Panc1 (cell line): ENCODE measurements at places on chromosomes 3 and 15. TPM values are rescaled to one million over a fixed set of nuclear protein-coding genes. Genes with fewer than 3 reads are reported as not detected.

TMEM266 gene
- 0.21 TPM for total RNA-seq

DNA sequence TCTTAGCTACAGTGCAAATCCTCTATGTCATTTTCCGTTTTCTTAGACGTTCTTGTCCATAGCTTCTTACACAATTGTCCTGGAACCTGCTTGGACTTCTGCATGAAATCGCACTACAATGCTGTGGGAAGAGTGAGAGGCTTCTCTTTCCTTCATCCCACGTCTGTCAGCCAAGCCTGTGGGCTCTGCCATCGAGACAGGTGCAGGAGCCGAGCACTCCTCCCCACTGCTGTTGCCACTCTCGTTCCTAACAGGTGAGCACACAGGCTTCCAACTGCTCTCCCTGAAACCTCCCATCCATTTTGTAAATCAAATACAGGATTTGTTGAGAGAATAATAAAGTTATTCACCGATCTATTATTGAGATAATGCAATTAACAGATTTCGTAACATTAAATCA is 23.5 kb downstream of the ZXDC start:
- DNase-seq, result no peak

- no peak for DNase-seq
These were observed 79.4 kb downstream of the EBLN2 start for GRCh38 chr3:73140772-73141442.

DNA sequence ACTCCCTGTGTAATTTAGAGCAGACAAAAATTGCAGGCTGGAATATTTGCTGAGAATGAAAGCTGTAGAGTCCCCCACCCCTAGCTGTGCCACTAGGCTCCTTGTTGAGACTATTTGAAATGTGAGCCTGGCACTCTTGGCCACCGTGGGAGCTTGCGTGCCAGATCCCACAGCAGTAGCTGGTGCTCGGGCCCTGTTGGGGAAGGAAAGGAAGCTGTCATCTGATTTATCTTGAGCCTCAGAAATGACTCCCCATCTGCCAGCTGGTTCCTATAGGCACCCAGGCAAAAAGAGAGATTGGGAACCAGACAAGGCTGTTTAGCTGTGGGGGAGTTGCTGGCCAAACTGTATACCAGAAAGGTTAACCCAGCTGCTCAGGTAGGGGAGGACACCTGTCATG is 23.4 kb upstream of the CLEC3B start:
- no peak for DNase-seq

- no peak for DNase-seq
These were observed 226.2 kb upstream of the TP63 start for GRCh38 chr3:189404797-189405484.

DNA sequence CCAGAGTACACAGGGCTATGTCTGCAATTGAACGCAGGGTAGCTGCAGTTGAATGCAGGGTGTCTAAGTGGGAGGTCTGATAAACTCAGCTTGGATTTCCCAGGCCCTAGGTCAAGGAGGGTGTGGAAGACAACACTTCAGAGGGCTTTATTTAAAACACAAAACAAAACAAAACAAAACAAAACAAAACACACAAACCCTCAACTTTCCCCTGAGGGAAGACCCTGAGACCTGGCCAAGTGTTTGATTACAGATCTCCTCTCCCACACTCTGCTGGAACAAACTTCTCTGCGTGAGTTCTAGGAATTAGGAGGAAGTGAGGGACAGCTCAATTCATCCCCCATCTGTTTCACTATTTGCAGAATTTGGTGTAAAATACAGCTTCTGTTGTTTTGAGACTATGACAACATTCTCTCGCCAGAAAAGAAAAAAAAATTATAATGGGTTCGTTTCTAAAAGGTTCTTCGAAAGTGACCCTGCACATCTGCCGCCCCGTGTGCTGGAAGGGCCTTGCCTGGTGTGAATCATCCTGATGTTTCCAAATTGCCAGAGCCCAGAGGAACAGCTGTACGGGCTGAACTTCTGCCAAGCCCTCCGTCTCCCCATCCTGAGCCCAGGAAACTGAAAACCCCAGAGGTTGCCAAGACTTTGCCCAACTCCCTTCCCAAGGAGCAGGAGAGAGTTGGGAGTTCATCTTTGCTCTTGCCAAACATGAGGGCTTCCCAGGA is 73.3 kb upstream of the RAD18 start:
- no peak for DNase-seq

GRCh38 chr3:178393146-178393545 is 143.1 kb upstream of the KCNMB2 start:
- no peak for DNase-seq

SLC12A6 gene
- 19.5 TPM for total RNA-seq

- no peak for DNase-seq
These were observed 384.0 kb upstream of the TGFBR2 start for GRCh38 chr3:30222441-30222840.

GRCh38 chr3:43028678-43029490 is 49.8 kb downstream of the GASK1A start:
- DNase-seq, result no peak

DNA sequence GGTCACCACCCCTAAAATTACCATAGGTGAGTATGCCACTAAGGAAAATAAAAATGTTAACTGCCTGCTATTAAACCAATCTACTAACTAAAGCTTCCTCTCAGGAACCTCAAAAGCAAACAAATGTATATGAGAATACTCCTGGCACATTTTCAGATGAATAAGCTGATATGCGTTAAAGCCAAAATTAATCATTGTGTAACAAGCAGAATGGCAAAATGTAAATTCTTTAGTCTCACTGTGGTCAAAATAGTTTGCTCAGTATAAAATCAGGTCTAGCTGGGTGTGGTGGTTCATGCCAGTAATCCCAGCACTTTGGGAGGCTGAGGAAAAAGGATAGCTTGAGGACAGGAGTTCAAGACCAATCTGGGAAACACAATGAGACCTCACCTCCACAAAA is 53.6 kb downstream of the SUMF1 start:
- DNase-seq, result no peak

PRSS50 gene
- total RNA-seq, result 0.13 TPM

GRCh38 chr3:46882377-46883053 is 5.0 kb downstream of the PTH1R start:
- no peak for DNase-seq

GRCh38 chr15:91561371-91562100 is 292.0 kb upstream of the SLCO3A1 start:
- DNase-seq, result no peak

- no peak for DNase-seq
These were observed 133.4 kb downstream of the TPRA1 start for GRCh38 chr3:127457094-127457475.

- DNase-seq, result no peak
These were observed 48.4 kb upstream of the KY start for GRCh38 chr3:134699141-134699711.

CD276 gene
- total RNA-seq, result 99.1 TPM

- no peak for DNase-seq
These were observed 248.1 kb downstream of the ERC2 start for GRCh38 chr3:56219894-56220805.

BRPF1 gene
- 17.4 TPM for total RNA-seq

- no peak for DNase-seq
These were observed 31.6 kb downstream of the CFAP44 start for GRCh38 chr3:113409676-113410075.

GRCh38 chr3:6717026-6717943 is 143.6 kb upstream of the GRM7 start:
- no peak for DNase-seq

GRCh38 chr3:28576614-28577200 is 228.1 kb upstream of the AZI2 start:
- no peak for DNase-seq

GRCh38 chr3:23000371-23000770 is 202.8 kb upstream of the UBE2E2 start:
- DNase-seq, result no peak

DNA sequence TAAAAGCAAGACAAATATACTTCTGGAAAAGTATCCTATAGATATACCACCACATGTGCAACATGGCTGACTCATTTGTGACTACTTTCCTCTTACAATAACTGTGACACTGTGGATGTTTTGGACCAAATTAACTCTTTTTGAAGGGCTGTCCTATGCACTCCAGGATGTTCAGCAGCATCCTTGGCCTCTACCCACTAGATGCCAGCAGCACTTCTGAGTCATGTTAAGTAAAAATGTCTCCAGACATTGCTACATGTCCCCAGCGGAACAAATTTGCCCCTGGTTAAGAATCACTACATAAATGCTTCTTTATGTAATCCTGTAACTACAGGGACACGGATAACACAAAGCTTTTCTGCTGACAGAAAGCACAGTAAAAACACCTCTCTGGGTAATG is 32.0 kb downstream of the RUVBL1 start:
- no peak for DNase-seq

GRCh38 chr15:93719921-93720351 is 511.4 kb upstream of the MCTP2 start:
- no peak for DNase-seq

GRCh38 chr15:68449389-68449788 is 17.4 kb upstream of the ITGA11 start:
- no peak for DNase-seq

DNA sequence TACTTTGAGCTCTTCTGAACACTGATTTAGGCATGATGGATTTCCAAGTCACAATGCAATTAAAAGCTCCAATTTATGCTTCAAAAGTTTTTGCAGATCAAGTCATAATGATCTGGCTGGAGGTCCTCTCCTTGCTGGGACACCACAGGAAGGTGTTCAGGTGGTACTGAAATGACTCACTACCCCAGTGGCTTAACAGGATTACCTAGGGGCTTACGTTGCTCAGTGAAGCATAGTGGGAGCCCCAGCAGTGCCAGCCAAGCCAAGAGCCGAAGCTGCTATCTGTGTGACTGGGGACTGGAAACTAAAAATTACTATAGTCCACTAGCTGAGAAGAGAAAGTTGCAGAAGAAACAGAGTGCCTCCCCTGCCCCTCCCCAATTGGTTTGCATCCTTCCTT is 110.1 kb upstream of the LPP start:
- no peak for DNase-seq

- no peak for DNase-seq
These were observed 3.4 kb upstream of the HHLA2 start for GRCh38 chr3:108292905-108293328.

SERINC4 gene
- total RNA-seq, result not detected

A4GNT gene
- not detected for total RNA-seq

GRCh38 chr3:155766206-155766605 is 21.3 kb upstream of the PLCH1 start:
- no peak for DNase-seq

GRCh38 chr15:47331829-47332393 is 385.4 kb upstream of the SEMA6D start:
- DNase-seq, result no peak

- no peak for DNase-seq
These were observed 176.1 kb upstream of the THBS1 start for GRCh38 chr15:39404767-39405181.

GRCh38 chr15:87671289-87671688 is 585.2 kb downstream of the NTRK3 start:
- DNase-seq, result no peak

DNA sequence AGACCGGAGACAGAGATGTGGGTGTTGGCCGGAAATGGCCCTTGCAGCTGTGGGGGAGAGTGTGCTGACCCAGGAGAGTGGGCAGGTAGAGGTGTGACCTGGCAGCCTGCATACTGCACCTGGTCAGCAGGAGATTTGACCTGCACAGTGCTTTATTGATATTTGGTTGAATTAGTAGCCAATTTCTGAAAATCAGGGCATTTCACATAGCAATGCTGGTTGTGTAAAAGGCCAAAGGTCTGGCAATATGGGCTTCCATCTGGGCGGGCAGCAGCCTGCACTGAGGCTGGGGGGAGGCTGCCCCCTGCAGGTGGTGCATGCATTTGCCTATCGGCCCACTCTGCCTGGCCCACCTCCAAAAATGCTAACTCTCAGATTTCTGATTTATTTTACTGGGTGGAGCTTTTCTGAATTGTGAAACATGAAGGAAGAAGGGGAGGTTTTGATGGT is 9.4 kb upstream of the MGLL start:
- no peak for DNase-seq

- DNase-seq, result no peak
These were observed 254.1 kb upstream of the CTDSPL start for GRCh38 chr3:37607604-37608003.

VIPR1 gene
- total RNA-seq, result 0.41 TPM
